CD4-positive, CD25-positive, alpha-beta regulatory T cell (primary cell): ENCODE measurements at places on chromosomes 6 and 20. TPM values are rescaled to one million over a fixed set of nuclear protein-coding genes. Genes with fewer than 3 reads are reported as not detected.

TEAD3 gene
- not detected for total RNA-seq

NFATC2 gene
- total RNA-seq, result 56.8 TPM

RING1 gene
- 34.2 TPM for total RNA-seq

RAET1L gene
- total RNA-seq, result not detected

LHFPL5 gene
- total RNA-seq, result not detected
